ENCODE measurements at places on chromosomes 5 and 9. TPM values are rescaled to one million over a fixed set of nuclear protein-coding genes. Genes with fewer than 3 reads are reported as not detected.

GRCh38 chr5:128597156-128597555 lies 59.1 kb upstream of the FBN2 start:
- DNase-seq = no peak

DNA sequence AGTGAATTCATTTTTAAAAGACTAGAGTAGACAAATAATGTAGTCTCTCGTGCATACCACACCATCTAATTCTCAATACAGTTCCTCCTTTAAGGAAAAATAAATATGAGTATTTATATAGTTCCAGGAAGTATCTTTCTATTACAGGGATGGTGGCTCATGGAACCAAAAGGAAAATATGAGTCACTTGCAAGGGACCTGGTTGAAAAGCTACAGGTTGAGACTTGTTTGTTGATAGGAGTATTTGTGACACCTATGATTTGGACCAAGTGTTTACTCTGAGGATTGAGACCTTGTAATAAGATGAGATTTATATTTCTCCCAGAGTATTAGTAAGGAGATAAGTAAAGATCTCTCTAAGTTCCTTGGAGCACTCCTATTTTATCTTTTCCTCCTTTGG lies 67.4 kb downstream of the CDO1 start:
- DNase-seq = no peak

GRCh38 chr9:35510754-35511428 lies 21.0 kb downstream of the RUSC2 start:
- DNase-seq = peak; percentile 81

- DNase-seq = no peak
These were observed 95.3 kb upstream of the RASGRF2 start for GRCh38 chr5:80864706-80865435.

DNA sequence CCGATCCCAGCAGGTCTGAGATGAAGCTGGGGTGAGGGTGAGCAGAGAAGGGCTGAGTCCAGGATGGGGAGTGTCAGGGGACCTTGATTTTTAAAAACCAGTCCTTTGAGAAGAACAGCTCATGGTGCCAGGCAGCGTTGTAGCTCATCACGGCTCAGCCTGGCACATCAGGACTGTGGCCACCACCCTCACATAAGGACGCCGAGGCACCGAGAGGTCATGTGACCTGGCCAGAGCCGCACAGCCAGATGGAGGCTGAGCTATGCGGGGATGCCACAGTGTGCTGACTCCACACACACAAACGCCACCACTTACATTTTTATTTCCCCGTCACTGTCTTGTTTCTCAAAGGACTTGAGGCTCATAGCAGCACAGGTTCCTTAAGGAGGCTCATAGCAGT lies 32.9 kb upstream of the CEP72 start:
- DNase-seq = no peak

- DNase-seq = no peak
These were observed 276.9 kb downstream of the EFNA5 start for GRCh38 chr5:107393851-107394250.

GRCh38 chr9:132077881-132078698 lies 1.6 kb downstream of the MED27 start:
- peak; percentile 65 for DNase-seq

DNA sequence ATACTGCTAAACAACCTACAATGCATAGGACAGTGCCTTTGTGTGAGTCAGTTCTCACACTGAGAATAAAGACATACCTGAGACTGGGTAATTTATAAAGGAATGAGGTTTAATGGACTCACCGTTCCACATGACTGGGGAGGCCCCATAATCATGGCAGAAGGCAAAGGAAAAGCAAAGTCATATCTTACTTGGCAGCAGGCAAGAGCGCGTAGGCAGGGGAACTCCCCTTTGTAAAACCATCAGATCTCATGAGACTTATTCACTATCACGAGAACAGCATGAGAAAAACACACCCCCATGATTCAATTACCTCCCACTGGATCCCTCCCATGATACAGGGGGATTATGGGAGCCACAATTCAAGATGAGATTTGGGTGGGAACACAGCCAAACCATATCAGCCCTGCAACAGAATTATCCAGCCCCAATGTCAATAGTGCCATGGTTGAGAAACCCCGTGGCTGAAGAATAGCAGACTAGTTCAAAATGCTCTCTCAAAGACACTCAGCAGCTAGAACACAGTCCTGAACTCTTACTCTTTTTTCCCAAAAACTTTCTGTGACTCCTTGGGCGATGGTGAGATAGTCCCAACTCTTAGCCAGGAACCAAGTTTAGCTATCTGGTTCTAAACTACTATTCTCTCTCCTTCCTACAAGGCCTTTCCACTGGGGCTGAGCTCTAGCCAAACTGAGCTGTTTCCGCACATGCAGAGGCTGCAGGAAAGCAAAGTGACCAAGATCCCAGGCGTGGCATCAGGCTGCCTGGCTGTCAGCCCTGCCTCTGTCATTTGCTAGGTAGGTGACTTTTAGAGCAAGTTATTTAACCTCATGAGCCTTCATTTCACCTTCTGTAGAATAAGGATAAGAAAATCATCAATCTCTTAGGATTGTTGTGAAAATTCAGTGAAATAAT lies 21.7 kb downstream of the FAT2 start:
- DNase-seq = no peak

- peak; percentile 35 for DNase-seq
These were observed 36.1 kb downstream of the MRPL36 start for GRCh38 chr5:1763548-1763911.

DNA sequence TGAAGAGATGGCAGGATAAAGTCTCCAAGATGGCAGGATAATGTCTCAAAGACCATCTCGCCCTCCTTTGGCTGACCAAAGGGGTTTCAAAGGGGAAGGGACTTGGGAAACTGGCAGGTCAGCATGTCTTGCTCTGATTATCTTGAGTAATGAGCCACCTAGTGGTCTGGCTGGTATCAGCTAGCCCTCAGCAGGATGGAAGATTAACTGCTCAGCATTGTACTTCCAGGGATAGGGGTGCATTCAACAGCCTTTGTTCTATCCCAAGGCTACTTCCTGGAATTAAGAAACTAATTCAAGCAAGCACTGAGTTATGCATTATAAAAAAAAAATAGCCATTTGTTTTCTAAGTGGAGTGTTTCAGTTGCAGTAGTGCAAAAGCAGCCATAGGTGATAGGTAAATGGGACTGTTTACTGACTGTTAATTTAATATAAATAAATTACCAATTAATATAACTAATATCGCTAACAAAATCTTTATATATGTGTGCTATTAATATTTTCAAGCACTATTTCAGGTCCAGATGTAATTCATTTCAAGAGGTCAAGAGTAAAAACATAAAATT lies 555.5 kb downstream of the CDH9 start:
- DNase-seq = no peak

GRCh38 chr9:107539427-107540163 lies 50.0 kb upstream of the KLF4 start:
- DNase-seq = no peak

DNA sequence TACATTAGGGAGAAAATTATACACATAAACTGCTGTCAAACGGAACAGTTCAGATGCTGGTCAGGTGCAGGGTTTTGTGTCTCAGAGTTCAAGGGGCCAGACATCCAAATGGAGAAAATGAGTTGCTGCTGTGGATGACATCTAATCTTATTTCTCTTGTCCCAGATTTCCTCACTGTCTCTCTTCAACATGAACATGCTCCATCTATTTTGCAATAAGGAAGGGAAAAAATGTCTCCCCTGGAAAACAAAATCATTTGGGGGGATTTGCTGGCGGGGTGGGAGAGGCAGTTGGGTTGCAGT lies 51.2 kb downstream of the SHB start:
- DNase-seq = no peak

- DNase-seq = no peak
These were observed 1510.5 kb upstream of the CDH9 start for GRCh38 chr5:28548856-28549255.

GRCh38 chr5:124678922-124679519 lies 67.4 kb downstream of the ZNF608 start:
- no peak for DNase-seq

DNA sequence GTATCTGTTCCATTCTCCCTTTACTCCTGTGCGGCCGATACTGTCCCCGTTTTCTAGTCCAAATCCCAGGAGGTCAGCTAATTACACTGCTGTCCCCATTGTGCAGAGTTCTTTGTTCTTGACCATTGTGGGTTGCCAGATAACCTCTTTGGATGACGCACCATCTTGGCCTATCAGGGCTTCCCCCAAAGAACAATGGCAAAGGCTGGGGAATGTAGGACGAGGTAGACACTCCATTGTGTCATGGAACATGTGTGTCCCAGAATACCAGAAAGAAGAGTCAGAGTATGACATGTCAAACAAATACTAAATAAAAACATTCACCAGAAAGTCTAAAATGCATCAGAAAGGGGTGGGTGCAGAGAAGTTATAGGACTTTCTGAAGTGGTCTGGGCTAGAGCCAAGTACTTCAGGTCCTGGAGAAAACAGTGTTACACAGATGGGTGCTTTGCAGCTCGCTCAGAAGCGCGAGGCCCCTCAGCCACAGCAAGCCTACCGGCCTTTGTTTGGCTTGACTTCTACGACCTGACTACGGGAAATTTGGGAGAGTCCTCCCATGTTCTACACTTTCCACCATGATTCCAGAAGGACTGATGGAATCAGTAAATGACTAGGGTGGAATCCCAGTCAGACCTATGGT lies 83.2 kb upstream of the SSBP2 start:
- no peak for DNase-seq

DNA sequence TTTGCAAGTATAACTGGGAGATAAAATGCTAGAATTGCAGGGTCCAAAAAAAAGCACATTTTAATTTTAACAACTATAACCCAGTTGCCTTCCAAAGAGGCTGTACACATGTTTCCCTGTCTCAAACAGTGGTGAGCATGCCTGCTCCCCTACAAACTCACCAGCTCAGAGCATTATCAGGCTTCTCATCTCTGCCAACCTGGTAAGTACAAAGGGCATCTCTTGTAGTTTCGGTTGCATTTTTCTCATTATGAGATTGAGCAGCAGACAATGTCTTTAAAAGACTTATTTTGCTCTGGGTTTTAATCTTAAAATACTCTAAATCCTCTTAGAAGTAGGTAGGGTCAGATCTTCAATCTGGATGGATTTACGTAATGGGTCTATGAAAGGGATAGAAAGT lies 107.1 kb upstream of the MSX2 start:
- no peak for DNase-seq

GRCh38 chr5:173762930-173763329 lies 125.2 kb upstream of the CPEB4 start:
- no peak for DNase-seq

DNA sequence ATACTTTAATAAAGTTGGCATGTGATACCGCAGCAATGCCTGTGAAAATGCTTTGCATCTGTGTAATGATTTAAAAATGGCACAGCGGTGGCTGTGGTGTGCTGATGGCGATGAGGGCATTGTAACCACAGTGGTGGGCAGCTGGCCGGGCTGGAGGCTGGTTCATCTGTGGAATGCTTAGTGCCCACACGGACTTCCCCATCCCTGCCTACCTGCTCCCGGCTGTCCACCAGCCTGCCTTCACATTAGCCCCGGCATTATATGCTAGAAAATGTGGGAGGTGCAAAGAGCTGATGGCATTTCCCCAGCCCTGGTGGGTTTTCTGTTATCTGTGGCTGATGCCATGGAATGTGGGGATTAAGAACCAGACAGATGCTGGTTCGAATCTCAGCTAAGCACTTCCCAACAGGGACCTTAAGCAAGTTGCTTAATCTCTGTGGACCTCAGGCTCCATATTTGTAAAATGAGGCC lies 2.9 kb upstream of the NDST1 start:
- no peak for DNase-seq

GRCh38 chr9:123724211-123724796 lies 205.6 kb downstream of the DENND1A start:
- DNase-seq = no peak

DNA sequence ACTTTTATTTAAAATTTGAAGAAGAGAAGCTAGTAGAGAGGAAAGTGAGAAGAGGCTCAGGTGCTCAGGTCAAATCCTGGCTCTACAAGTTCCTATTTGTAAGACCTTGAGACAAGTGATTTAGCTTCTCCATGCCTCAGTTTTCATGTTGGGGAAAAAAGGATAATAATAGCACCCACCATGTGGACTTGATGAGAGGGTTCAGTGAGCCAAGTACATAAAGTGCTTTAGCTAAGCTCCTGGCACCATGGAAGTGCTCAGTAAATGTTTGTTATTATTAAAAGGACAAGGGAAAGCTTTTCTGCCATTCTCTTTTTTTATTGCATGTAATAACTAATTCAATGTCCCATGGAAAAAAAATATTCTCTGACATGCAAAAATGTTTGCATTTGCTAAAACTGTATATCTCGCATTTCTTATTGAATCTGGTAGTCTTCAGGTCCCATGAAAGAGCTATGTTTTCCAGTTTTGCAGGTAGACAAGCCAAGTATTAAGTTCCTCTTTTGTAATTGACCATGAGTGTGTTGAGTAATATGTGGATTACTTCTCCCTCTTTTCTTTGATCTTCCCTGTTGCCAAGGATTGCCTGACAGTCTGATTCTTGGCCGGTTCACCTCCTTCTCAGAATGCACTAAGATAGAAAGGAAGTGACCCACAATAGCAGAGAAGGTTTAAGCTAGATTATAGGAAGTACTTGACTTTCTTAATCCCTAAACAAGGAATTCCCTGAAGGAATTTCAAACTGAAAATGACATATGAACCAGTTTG lies 45.6 kb upstream of the TRIM32 start:
- DNase-seq = no peak

- DNase-seq = no peak
These were observed 1457.5 kb upstream of the CDH9 start for GRCh38 chr5:28495876-28496275.

DNA sequence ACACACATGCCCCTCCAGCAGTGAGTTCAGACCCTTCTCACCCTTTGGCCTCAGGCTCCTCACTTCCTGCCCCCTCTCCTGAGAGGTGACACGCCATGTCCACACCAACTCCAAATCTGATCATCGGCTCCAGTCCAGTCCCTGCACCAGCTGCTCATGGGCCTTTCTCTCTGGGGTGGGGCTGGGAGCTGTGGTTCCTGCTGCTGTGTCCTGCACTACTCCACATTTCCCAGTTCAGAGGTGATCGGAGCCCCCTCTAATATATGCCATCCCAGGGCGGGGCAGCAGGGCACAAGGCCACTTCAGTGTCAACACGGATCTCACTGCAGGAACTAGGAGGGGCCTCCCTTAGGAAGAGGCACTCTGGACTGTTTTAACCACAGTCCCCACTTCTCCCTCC lies 91.5 kb downstream of the ADAMTS2 start:
- DNase-seq = peak; percentile 12

DNA sequence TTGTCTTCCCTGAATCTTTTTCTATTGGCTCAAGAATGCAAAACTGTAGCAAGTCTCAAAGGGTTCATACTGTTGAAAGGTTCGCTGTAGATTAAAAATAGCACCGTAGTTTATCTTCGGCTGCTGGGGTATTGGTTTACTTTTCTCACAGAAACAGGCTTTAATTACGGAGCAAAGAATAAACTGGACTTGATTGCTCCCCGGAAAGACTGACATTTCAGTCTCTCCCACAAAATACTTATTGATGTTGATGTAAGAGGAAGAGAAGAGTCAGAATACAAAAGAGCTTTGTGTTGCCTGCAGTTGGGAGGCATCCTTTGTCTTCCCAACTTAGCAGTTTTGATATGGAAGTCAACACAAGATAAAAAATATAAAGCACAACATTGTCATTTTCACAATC lies 183.9 kb upstream of the DMAC1 start:
- no peak for DNase-seq

Gene HRH2
- total RNA-seq = 0.23 TPM

Gene IFNA16
- total RNA-seq = not detected

Gene SREK1
- total RNA-seq = 52.0 TPM

Gene C5orf58
- not detected for total RNA-seq

Gene CLK4
- total RNA-seq = 40.1 TPM

Gene TSSK1B
- total RNA-seq = 0.15 TPM

Gene OR2S2
- not detected for total RNA-seq

Gene CCNJL
- 6.3 TPM for total RNA-seq

Gene FOXD4
- 0.22 TPM for total RNA-seq

Gene FLT4
- total RNA-seq = 10.8 TPM

Gene FAM221B
- total RNA-seq = not detected

Gene CD180
- total RNA-seq = 0.23 TPM
